ENCODE measurements at places on chromosomes 5 and 9.

GRCh38 chr5:54159153-54159892 lies 151.1 kb downstream of the ARL15 start:
- DNase-seq: no peak

DNA sequence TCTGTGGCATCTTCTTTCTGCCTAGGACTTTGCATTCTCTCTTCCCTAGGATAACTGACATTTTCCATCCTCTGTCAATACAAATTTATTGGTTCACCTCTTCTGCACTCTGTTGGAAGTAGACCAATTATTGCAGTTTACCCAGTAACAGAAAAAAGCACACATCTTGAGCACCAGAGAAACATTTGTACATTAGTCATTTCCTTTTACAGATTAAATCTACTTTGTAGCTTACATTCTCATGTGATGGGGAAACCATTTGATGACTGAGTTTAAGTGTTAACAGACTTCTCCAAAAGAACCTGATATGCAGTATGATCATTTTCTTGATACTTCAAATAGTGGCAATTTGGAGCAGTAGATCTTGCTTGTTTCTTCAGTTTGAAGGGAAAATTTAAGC lies 1098.8 kb downstream of the DTWD2 start:
- DNase-seq: no peak

GRCh38 chr9:130058154-130058553 lies 4.4 kb downstream of the GPR107 start:
- DNase-seq: no peak

DNA sequence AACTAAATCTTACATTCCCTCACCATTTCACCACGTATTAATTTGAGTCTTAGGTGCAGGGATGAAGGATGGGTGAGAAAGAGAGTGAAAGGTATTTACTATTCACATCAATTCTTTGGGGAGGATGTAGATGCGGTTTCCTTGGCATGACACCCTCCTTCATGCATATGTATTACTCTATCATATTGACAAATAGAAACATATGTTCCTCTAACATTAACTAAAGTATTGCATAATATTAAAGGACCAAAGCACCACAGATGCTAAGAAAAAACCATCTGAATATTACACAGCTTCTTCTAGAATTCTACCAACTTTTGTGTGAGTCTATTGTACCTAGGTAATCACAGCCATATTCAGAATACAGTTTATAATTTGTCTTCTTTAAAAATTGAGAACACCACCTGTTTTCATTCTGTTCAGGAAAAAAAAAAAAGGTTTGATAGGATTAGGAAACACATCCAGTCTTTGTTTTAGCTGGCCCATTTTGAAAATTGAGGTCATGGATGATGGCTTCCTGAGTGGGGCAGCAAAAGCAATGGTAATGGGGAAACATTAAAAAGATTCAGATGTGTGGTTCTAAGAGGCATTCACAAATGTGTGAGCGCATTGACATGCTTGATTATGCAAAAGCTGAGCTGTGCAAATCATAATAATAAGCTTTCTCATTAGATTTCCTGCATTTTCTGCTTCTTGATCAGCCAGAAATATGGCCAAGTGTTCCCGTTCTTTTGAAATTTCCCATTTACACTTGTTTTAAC lies 1011.5 kb upstream of the NUDT12 start:
- no peak for DNase-seq

DNA sequence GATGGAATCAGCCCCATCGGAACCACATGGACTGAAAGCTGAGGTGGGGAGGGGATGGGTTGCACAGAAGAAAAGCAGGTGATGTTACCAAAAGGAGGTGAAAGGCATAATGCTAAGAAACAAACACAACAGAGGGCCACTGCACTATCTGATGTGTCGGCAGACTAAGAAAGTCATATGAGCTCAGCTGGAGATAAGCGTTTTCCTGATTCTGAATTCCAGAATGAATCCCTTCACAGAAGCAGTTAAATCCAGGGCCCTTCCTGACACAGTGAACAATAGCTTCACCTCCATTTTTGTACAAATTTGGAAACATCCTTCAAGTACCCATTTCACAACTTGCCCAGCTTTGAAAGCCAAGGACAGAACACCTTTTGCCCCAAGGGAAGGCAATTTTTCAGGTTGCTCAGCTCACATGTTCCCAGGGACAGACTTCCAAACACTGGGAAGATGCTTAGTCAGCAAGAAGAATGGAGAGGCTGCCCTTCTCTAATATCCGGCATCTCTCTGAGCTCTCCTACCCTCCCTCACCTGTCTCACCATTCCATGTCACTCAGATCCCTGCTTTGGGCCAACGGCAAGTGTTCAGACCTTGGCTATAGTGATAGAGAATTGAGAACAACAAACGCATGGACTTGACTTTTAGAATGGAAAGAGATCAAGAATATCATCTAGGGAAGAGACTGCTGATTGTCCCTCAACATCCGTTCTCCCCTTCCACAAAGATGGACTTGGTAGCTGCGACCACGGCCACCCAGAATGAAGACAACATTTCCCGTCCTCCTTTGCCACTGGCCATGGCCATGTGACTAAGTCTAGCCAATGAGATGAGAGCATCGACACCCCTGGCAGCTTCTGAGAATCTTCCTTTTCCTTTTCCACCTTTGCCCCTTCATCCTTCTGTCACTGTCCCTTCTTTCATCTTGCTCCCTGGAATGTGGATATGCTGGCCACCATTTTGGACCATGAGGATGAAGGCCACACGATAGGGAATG lies 68.6 kb upstream of the IL17B start:
- no peak for DNase-seq

DNA sequence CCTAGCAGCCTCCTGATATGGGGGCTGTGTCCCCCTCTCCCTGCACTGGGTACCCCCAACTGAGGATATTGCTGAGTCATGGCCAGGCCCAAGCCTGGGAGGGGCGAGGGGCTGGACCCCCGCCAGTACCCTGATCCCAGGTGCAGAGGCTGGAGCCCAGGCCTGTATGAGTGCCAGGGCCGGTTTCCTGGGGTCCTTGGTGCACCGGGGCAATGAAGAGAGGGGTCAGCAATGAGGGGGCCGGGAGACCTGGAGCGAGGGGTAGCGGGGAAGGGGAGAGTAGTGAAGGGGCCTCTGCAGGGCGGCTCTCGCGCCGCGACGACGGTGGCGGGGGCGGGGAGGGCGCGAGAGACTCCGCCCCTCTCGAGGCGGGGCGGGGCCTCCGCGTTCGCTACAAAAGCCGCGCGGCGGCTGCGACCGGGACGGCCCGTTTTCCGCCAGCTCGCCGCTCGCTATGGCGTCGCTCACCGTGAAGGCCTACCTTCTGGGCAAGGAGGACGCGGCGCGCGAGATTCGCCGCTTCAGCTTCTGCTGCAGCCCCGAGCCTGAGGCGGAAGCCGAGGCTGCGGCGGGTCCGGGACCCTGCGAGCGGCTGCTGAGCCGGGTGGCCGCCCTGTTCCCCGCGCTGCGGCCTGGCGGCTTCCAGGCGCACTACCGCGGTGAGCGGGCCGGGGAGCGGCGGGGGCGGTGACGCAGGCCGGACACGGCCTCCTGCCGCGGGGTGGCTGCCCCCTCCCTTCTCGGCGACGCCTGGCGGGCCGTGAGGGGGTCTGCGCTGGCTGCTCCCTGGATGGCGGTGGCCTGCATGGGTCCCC lies at the start of gene SQSTM1:
TSS of gene SQSTM1 (plus strand) at position 423 of the 815 bp plus-strand sequence. CDS start at position 455, 32 bp downstream.
- DNase-seq: peak; percentile 19

- DNase-seq: no peak
These were observed 521.3 kb upstream of the TRPC7 start for GRCh38 chr5:136886608-136887007.

DNA sequence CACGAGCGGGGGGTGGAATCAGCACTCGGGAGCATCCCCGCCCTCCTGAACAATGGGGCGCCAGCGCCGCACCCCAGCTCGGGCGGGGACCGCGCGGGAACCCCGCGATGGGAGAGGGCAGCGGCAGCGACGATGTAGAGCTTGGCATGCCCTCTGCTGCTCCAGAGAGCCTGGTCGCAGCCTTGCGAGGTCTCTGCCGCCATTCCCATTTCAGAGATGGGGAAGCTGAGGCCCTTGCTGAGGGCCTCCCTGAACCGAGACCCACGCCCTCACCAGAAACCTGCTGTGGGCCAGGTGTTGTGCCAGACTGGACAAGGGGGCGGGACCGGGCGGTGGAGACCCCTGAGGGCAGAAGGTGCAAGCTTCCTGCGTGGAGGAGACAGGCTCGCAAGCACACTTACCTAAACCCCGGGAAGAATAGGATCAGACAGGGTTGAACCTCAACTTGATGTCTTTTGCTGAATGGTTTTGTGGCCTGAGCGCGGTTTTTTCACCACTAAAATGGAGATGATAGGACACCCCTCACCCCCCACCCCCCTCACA lies 647 bp upstream of the MEGF9 start:
- no peak for DNase-seq

DNA sequence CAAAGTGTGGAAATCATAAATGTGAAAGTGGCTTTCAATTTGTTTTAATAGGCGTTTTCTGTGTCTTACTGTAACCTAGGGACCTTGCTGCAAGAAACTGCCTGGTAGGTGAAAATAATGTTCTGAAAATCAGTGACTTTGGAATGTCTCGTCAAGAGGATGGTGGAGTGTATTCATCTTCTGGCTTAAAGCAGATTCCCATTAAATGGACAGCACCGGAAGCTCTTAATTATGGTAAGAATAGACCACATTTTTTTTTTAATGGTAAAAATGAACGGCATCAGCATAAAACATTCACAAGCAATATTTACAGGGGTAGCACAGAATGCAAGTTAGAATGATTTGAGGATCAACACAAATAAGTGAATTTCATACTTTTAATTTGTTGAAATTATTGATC lies 229.1 kb downstream of the PJA2 start:
- DNase-seq: no peak

DNA sequence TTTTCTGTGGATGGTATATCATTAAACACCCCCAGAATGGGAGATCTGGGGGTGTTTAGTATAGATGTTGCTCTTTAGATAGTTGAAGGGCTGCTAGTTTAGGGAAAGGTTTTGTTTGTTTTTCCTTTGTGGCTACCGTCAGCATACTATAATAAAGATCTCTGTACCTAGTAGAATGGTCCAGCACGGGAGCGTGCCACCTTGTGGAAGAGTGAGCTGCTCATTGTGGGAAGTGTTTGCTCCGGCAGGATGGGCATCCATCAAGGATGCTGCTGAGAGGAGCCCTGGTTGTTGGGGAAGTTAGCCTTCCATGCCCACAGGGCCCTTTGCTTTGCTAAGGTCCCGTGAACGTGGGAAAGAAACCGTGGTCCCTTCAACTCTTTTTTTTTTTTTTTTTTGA lies 113.1 kb downstream of the LIFR start:
- DNase-seq: no peak

DNA sequence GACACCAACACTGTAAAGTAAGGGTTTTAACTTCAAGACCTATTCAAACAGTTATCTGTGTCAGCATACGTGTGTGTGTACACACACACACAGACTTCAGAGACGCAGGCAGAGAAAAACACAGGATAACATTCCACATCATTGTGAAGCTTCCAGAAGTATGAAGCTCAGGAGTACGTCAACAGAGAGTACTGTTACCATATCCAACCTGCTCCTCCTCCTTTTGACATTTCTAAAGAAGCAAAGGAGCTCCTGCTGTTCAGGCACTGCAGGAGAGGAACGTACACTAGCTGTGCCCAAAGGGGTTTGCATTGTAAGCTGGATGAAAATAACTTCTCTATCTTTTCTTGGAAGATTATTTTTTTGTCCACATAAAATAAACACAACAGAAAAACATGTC lies 180.7 kb downstream of the MEF2C start:
- no peak for DNase-seq

DNA sequence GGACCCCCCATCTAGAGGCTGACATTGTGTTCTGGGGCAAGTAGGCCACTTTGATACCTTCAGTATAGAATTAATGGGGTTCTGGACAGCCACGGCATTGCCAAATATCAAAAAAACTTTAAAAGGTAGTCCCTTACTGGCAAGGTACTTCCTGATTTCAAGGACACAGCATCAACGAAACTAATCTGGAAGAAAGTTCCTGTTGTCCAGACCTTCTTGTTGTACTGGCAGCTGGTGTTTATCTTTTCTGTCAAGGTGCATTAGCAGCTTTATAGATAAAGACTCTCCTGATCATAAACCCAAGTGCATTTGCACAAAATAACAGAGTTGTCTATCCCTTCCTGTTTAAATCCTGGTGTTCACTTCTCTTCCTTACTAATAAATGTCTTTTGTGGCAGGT lies 23.7 kb upstream of the GOLGA1 start:
- DNase-seq: no peak

DNA sequence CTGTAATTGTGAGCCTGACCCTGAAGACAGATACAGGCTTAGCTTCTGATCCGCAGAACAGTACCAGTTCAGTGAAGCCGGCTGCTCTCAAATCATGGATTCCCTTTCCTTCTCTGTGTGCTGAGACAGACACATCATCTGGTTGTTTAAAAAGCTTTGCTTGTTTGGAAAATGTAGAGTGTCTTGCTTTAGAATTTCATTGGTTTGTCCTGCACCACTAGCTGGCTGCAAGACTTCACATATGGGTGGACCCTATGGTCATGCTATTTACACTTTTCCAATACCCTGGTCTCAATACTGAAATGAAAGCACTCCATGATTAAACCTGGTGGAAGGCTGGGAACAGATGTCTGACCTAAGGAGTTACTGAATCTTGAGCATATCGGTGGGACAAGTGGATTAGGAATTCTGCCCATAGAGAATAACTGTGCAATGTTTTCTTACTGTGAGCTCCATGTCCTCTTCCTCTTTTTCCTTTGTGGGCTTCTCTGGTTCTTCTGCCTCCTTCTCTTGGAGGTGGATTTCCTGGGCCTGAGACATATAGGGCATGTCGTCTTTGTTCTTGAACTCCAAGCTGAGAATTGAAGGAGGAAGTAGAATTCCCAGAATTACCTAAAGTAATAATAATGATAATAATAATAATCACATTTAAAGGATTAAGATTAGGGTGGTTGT lies 201.1 kb upstream of the KLF9 start:
- no peak for DNase-seq

- DNase-seq: no peak
These were observed 150.9 kb upstream of the LHFPL2 start for GRCh38 chr5:78799266-78800017.

DNA sequence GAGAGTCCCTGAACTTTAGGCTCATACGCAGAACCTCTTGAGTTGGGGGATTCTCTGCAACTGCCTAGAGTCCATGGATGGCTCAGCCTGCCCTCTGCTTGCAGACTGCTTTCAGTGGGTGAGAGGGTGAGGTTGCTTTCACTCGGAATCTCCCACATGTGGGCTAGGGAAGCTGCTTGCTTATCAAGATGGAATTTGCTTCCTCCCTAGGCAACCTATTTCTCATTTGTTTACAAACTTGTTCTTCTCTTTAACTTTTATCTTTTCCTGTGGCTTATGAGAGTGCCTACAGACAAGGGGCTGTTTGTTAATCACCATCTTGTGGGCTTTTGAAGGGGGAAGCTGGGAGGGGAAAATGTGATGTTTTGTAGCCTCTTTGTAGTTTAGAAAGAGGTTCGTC lies 10.0 kb downstream of the TLE4 start:
- no peak for DNase-seq

GRCh38 chr5:8471581-8471980 lies 602.6 kb downstream of the MTRR start:
- DNase-seq: no peak

DNA sequence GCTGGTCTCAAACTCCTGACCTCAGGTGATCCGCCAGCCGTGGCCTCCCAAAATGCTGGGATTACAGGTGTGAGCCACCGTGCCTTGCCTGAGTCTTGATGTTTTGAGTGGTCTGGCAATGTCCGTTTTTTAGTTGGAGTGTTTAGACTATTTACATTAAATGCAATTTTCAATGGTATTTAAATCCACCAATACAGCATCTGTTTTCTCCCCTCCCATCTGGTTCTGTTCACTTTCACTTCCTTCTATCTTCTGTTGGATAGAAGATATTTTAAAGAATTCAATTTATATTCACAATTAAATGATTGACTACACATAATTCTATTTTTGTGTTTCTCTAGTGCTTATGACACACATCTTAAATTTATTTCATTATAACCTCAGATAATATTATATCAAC lies 26.0 kb upstream of the PCAT7 start:
- no peak for DNase-seq

Measured in C1 segment of cervical spinal cord (tissue), 14 donors.